CD8-positive, alpha-beta memory T cell (primary cell): ENCODE measurements at places on chromosomes 16 and 17. TPM values are rescaled to one million over a fixed set of nuclear protein-coding genes. Genes with fewer than 3 reads are reported as not detected.

- H3K4me3 ChIP-seq, result no peak overlapping the region
- no peaks in the 10 kb centered on the region for H3K36me3 ChIP-seq
- H3K27me3 ChIP-seq, result no peaks in the 10 kb centered on the region
- peak; percentile 16 for DNase-seq
These were observed 22.1 kb upstream of the STH start for GRCh38 chr17:45976755-45977505.

- H3K4me1 ChIP-seq, result no peaks in the 10 kb centered on the region
- no peak for DNase-seq
- H3K36me3 ChIP-seq, result no peaks in the 10 kb centered on the region
- H3K27me3 ChIP-seq, result no peaks in the 10 kb centered on the region
These were observed 2.5 kb upstream of the WFIKKN2 start for GRCh38 chr17:50832864-50833381.

GRCh38 chr17:41393826-41394225 lies 3.6 kb downstream of the KRT31 start:
- no peaks in the 10 kb centered on the region for H3K36me3 ChIP-seq
- H3K27ac ChIP-seq, result no peak overlapping the region
- DNase-seq, result no peak

DNA sequence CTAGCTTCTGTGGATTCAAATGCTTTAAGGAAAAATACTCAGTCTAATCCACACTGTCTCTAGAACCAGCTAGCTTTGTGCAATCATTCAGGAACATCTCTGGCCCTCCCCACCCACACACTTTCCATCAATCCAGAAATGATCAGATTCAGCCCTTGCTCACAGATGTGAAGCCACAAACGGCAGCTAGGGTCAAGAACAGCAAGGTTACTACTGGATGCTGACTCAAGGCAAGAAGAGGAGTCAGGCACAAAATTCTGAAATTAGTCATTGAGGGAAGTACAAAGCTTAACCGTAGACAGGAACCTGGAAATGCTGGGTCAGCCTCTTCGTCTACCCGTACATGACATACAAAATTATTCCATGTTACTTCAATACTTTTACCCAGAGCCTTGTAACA lies 174.6 kb downstream of the CDH13 start:
- no peak for DNase-seq
- no peaks in the 10 kb centered on the region for H3K4me1 ChIP-seq
- no peaks in the 10 kb centered on the region for H3K36me3 ChIP-seq

DNA sequence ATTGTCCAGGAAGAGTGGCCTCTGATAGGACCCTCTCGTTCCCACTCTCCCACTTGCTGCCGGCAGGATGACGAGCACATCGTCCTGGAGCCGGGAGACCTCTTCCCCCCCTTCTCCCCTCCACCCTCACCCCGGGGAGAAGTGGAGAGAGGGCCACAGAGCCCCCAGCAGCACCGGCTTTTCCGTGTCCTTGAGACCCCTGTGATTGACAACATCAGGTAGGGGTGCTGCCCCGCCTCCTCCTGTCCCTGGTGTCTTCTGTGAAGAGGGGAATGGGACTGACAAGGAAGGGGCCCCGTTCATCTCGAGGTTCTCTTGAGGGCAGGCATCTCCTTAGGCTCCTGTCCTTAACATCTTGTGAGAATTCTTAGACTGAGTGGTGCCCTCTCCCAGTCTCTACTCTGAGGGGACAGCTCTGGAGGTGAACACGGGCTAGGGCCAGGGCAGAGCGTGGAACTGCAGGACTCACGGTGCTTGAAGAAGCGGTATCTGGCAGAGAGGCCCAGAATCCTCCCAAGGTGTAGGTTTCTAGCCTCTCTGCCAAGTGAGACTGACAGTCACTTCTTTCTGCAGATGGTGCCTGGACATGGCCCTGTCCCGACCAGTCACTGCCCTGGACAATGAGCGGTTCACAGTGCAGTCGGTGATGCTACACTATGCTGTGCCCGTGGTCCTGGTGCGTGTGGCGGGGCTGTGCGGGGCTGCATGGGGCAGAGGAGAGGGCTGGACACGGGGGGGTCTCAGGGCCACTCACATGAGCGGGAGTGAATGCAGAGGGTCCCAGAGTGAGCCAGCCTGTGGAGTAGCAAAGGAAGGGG lies 26.4 kb downstream of the CASKIN2 start:
- H3K27me3 ChIP-seq, result no peaks in the 10 kb centered on the region
- H3K36me3 ChIP-seq, result no peaks in the 10 kb centered on the region
- H3K27ac ChIP-seq, result no peak overlapping the region
- H3K4me1 ChIP-seq, result peaks cover 24% of the 10 kb centered on the region
- no peak for DNase-seq
- no peak overlapping the region for H3K4me3 ChIP-seq

GRCh38 chr16:15607700-15608396 lies 35.1 kb downstream of the MARF1 start:
- no peaks in the 10 kb centered on the region for H3K27me3 ChIP-seq
- peaks cover 85% of the 10 kb centered on the region for H3K36me3 ChIP-seq
- H3K4me1 ChIP-seq, result no peaks in the 10 kb centered on the region
- no peak for DNase-seq
- H3K4me3 ChIP-seq, result no peak overlapping the region

The SAMD14 gene
- total RNA-seq, result 0.92 TPM

The KCTD5 gene
- 49.7 TPM for total RNA-seq

The UTS2R gene
- total RNA-seq, result not detected

The SULT1A1 gene
- 5.9 TPM for total RNA-seq
